ENCODE measurements at places on chromosomes 11 and 22. TPM values are rescaled to one million over a fixed set of nuclear protein-coding genes. Genes with fewer than 3 reads are reported as not detected.

Gene MFRP
- total RNA-seq, result not detected

Gene PTPRCAP
- total RNA-seq, result 6.9 TPM

- no peak for DNase-seq
These were observed 131.4 kb upstream of the UBASH3B start for GRCh38 chr11:122523846-122524805.

GRCh38 chr11:34641456-34641855 lies 20.6 kb downstream of the EHF start:
- no peak for DNase-seq

Data from tibial nerve (tissue), 4 donors.